ENCODE measurements at places on chromosomes 1 and 21.
A peak's percentile ranks its signal among the peaks of the same experiment; 100 is the strongest.

DNA sequence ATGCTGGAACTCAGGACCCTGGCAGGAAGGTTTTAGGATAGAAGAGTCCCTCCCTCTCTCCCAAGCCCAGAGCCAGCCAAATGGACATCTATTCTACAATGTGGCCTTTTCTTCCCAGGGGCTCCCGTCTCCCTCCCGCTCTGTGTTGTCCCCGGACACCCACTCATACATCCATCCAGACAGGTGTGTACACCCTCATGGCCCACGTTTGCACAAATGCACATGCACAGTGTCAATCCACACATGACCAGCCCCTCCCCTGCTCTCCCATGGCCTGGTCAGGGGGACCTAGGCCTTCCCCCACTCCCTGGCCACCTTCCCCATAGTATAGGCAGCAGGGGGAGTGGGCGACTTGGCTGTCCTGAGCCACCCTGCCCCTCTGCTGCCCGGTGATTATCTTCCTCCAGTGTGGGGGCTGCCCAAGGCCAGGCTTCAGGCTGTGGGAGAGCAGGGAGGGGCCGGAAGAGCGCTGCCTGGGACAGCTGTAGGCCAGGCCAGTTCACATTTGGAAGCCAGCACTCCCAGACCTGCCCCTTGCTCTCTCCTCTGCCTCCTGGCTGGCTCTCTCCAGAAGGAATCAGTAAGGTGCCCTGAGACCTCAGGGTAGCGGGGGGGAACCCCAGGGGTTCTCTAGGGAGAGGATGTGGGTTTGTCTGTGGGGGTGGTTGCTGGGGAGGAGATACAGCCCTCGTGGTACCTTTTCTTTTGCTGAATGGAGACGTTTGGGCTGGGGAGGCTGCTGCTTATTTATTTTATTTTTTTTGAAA lies 4.1 kb upstream of the PTPN7 start:
- DNase-seq: no peak

DNA sequence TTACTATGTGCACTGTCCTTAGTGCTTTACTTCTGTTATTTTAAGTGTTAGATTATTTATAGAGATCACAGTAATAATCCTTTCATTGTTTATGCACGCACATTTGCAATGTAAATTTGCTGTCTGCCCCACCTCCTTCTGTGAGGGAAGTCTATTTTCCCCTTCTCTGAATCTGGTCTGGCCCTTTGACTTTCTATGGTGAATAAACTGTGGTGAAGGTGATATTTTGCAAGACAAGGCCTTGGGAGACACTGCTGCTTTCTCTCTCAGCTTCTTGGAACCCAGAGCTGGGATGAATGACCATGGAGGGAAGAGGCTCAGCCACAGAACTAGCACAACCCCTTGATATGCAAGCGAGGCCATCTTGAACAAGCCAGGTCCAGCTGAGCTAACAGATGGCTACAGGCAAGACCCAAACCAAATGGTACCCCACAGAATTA lies 156.3 kb downstream of the ST6GALNAC3 start:
- DNase-seq: no peak

DNA sequence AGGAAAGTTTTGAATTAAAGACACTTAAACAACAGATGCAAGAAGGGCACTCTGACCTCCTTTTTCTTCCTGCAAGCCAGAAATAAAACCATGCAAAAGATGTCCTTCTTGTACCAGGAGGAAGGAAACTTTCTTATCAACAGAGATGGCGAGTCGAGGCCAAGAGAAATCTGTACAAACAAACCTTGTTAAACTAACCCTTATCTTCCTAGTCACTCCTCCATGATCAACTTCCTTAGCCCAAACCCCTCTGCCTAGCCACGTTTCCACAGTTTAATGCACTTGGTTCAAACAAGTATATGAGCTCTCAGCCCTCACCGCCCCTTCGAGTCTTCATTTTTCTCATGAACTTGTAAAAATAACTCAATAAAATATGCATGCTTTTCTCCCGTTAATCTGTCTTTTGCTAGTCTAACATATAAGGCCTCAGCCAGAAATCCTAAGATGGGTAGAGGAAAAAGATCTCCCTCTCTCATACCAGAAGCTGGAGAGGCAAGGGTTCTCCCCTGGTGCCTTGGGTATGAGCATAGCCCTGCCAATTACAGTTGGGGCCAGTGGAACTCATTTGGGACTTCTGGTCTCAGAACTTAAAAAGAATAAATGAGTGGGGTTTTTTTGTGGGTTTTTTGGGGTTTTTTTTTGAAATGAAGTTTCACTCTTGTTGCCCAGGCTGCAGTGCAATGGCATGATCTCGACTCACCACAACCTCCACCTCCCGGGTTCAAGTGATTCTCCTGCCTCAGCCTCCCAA lies 141.7 kb upstream of the SOD1 start:
- DNase-seq: no peak

DNA sequence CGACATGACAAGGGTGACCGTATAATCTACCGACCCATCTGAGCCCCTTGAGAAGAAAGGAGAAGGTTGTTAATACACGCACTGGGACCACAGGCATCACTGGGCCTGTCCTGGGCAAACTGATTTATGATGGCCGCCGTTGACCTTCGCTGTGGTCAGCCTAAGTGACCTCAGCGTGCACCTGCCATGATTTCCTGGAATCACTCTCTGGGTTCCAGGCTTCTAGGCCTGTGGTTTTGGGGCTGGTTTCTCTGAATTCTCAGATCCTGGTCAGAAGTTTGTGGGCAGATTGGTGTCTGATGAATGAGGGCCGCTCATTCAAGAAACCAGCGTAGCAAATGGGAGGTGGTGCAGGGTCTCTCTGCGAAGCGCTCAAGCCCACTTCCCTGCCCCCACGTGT lies 64.0 kb downstream of the SIK1 start:
- DNase-seq: no peak

GRCh38 chr21:17828223-17828622 lies 9.1 kb upstream of the C21orf91 start:
- DNase-seq: no peak

GRCh38 chr1:217943361-217943760 lies 312.2 kb downstream of the SPATA17 start:
- no peak for DNase-seq

- DNase-seq: no peak
These were observed 66.3 kb downstream of the CD58 start for GRCh38 chr1:116504308-116505156.

DNA sequence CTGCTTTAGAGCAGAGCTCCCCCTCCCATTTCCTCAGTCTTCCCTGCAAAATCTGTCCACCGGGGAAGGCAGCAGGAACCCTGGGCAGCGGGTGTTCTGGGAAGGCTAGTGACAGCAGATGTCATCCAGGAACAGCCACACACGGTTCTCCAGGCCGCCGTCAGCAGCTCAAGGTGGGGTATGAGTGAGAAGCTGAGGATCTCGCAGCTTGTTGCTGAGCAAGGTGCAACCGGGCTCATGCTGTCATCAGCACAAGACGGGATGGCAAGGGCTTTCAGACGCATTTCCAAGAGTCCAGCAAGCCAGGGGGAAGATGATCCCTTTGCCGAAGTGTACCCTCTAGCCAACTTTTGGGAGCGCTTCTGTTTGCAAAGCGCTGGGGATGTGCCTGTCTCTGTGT lies 23.0 kb upstream of the SPSB1 start:
- DNase-seq: peak; percentile 53

GRCh38 chr1:25174363-25174729 lies 58.0 kb downstream of the SYF2 start:
- DNase-seq: no peak

- DNase-seq: peak; percentile 99
These were observed 46.4 kb downstream of the ELF3 start for GRCh38 chr1:202056644-202057334.

DNA sequence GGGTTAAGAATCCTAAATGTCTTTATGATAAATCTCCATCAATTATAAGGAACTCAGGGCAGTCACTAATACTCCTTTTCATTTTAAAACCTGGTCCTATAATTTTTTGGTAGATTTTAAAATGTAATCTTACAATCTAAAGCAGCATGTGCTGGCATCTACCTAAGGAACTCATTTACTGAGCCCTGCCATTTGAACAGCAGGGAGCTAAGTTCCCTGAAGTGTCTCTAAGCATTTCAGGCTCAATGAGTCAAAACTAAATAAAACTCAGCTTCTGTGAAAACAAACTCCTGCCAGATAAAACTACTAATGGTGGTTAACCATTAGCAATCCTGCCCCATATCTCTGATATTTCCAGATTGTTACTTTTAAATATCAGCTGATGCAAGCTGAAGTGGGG lies 1371.8 kb upstream of the PRMT6 start:
- DNase-seq: no peak

DNA sequence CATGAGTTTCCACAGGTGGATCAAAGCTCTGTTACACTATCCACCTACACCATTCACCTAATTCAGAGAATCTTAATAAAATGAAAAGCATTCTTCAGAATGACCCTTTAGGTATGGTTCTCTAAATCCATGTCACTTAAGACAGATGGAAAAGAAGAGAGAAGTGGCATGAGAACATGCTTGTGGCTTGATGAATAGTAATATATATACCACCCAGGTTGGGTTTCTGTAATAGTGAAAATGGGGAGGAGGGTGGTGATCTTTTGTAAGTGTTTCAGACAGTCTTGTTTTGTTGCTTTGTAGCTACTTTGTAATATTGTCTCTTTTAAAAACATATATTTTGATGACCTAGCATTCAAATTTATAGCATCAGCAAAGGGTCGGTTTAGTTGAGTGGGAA lies 469.8 kb downstream of the USP25 start:
- DNase-seq: no peak

DNA sequence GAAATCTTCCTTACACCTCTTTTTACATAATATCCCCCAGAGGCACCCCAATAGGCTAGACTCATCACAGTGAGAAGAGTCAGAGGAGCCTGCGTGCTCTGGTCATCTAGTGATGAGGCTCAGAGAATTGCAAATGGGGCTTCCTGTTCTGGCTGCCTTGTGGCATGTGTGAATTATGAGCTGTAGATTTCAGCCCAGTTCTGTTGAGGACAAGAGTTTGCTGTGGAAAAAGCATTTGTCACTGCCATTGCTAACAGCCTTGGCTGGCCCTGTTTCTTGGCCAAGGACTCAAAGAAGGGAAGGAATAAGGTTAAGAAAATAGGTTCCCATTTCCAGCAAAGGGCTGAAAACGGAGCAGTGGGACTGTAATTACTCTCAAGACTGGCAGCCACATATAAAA lies 30.7 kb downstream of the MRAP start:
- DNase-seq: no peak

- no peak for DNase-seq
These were observed 129.2 kb downstream of the MAGI3 start for GRCh38 chr1:113519556-113519955.

- no peak for DNase-seq
These were observed 29.1 kb downstream of the AK5 start for GRCh38 chr1:77310924-77311323.

DNA sequence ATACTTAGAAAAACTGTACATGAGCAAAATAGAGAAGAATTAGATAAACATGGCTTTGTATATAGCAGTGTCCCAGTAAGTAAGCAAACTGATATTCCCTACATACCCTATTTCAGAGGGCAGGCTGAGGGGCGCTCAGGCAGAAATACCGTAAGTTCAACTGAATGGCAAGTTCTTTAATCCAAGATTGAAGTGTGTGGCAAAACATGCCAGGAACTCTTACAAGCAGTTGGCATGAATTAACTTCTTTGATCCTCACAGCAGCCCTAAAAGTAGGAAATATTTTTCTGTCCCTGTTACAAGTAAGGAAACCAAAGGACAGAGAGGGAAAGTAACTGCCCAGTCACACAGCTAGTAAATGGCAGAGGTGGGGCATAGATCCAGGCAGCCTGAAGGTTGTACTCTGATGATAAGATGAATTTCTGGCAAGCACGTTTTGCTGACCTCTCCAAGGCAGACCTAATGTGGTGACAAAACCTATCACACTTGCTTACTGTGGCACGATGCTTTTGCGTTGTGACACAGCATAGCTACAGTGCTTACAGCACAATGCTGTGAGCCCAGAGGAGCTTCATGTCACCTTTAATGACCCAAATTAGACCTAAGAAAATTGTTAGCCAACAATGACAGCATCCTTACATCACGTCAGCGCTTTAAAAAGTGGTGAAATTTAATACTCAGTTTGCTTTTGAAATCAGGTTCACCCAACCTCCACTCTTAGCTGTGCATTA lies 35.0 kb upstream of the THEM4 start:
- DNase-seq: no peak

DNA sequence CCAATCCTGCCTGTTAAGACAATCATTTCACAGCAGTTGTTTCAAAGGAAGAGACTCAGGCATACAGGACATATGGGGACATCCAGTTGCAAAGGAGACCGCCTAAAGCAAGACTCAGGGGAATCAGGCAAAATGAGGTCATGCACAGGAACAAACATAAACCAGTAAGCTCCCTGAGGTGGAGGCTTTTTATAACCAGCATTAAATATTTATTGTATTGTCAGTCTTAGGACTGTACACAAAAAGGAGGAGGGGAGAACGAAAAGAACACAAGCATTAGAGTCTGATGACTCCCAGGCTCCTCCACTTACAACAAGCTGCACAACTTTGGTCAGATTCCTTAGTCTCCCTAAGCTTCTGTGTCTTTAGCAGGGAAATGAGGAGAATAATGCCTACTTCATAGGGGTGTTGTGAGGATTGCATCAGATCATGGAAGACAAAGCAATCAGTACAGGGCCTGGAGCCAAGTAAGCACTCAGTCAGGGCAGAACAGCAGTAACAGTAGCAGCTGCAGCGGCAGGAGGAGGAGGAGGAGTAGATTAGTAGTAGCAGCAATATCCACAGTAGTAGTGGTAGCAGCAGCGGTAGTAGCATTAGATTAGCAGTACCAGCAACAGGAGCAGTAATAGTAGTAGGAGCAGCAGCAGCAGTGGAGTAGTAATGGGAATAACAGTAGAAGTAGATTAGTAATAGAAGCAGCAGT lies 54.2 kb upstream of the SPATA6 start:
- peak; percentile 36 for DNase-seq

- DNase-seq: no peak
These were observed 4.2 kb upstream of the PMVK start for GRCh38 chr1:154940651-154941194.

- DNase-seq: no peak
These were observed 96.8 kb upstream of the BMP8A start for GRCh38 chr1:39394598-39394997.

GRCh38 chr1:236066828-236067386 lies 2.0 kb upstream of the NID1 start:
- DNase-seq: no peak

GRCh38 chr1:178918955-178919354 lies 48.1 kb upstream of the ANGPTL1 start:
- no peak for DNase-seq

DNA sequence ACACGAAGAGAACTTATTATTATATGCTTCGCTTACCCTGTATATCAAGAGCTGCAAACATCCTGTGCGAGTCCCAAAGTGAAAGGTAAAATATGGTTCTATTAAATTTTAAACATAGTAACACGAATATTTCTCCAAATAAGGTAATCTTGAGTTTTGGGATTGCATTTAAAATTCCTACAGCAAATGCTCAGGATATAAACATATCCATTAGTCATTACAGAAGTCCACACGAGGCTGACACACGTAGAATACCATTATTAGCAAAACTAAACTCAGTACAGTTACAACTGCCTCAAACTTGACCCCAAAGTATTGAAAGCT lies 282 bp upstream of the LYPLAL1 start:
- DNase-seq: no peak

DNA sequence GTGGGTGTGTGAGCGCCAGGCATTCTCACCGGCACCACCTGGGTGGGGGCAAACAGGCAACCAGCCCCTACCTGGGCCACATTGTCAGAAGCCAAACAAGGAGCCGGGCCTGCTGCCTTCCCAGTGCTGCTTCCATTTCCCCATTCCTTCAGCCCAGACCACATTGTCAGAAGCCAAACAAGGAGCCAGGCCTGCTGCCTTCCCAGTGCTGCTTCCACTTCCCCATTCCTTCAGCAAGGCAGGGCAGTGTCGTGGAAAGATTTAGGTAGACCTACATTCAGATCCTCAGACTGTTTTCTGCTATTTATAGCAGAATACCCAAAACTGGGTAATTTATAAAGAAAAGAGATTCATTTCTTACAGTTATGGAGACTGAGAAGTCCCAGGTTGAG lies 47.0 kb upstream of the EFHD2 start:
- DNase-seq: no peak

All from WERI-Rb-1 (cell line).